Vagina (tissue), 2 donors: ENCODE measurements at places on chromosomes 11 and 22. TPM values are rescaled to one million over a fixed set of nuclear protein-coding genes. Genes with fewer than 3 reads are reported as not detected.

DNA sequence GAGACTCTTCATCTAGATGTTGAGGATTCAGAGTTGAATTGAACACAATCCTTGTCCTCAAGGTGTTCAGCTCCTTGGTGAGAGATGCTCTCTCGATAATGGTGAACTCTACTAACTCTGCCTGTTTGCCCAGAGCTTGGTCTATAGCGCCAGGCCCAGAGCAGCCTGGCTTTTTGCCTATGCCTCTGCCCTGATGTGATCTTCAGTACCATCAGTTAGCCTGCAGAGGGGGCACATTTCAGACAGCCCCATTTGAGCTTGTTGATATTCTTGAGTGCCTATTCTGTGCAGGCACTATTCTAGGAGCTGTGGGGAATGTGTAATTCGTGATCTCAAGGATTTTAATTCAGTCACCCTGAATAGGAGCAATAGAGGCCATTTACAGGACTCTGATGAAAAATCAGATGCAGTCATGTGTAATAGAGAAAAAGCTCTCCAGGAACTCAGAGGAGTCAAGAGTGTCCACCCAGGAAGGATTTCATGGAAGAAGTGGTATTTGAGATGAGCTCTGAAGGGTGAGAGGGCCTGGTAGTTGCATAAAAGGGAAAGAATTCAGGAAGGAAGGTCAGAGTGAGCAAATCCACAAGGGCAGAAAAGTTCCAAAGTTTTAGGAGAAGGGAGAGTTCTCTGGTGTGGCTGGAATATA lies 19.3 kb downstream of the GTPBP1 start:
- H3K27ac ChIP-seq: no peak overlapping the region
- H3K36me3 ChIP-seq: peaks cover 91% of the 10 kb centered on the region
- no peak for DNase-seq
- no peaks in the 10 kb centered on the region for H3K4me1 ChIP-seq
- H3K4me3 ChIP-seq: no peak overlapping the region

DNA sequence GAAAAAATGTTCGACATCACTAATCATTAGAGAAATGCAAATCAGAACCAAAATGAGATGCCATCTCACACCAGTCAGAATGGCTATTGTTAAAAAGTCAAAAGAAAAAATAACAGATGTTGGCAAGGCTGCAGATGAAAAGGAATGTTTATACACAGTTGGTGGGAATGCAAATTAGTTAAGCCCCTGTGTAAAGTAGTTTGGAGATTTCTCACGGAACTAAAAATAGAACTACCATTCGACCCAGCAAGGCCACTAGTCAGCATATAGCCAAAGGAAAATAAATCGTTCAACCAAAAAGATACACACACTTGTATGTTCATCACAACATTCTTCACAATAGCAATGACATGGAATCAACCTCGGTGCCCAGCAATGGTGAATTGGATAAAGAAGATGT lies 503.2 kb downstream of the OPCML start:
- H3K4me3 ChIP-seq: no peak overlapping the region
- DNase-seq: no peak
- no peak overlapping the region for H3K27ac ChIP-seq
- H3K4me1 ChIP-seq: no peaks in the 10 kb centered on the region
- no peaks in the 10 kb centered on the region for H3K27me3 ChIP-seq

GRCh38 chr11:119421941-119422808 lies 797 bp downstream of the THY1 start:
- H3K36me3 ChIP-seq: no peaks in the 10 kb centered on the region
- H3K4me3 ChIP-seq: peak overlapping the region; percentile 55
- no peak for DNase-seq
- peaks cover 47% of the 10 kb centered on the region for H3K4me1 ChIP-seq
- no peaks in the 10 kb centered on the region for H3K27me3 ChIP-seq
- H3K27ac ChIP-seq: peak overlapping the region; percentile 83

DNA sequence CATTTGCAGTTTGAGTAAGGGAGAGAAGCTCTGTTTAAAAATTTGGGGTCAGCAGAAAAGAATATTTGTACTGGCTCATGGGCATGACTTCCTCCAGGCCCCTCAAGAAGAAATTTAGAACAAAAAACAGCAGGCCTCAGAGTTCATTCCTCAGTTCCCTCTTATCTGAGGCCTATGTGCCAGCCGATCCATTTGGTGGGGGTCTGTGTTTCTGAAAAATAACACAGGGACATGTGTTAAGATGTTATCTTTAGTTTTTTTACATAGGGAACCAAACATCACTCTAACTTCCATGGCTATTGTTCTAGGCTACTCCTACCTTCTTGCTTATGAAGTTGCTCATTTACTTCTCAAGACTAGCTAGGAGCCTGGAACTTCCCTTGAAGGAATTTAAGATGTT lies 16.2 kb upstream of the HSD17B12 start:
- H3K27me3 ChIP-seq: no peaks in the 10 kb centered on the region
- H3K27ac ChIP-seq: no peak overlapping the region
- no peaks in the 10 kb centered on the region for H3K4me1 ChIP-seq
- no peak for DNase-seq

DNA sequence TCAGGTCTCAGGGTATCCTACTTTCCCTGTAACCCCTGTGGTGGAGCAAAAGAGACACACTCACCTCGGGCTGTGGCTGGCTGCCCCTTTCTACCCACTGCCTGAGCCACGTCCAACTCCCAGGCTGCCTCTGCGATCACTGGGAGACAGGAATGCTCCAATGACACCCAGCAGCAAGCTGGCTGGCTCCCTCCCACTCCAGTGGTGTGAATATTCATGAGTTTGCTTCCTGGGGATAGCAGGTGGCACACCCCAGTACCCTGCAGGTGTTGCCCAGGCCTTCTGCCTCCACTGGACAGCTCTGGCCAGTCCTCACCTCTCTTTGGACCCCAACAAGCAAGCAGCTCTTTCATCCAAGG lies 9.7 kb downstream of the GAL3ST1 start:
- DNase-seq: no peak
- H3K4me1 ChIP-seq: no peaks in the 10 kb centered on the region
- H3K27ac ChIP-seq: no peak overlapping the region
- no peak overlapping the region for H3K4me3 ChIP-seq

GRCh38 chr22:37844904-37845329 lies 783 bp upstream of the ANKRD54 start:
- H3K4me1 ChIP-seq: peaks cover 33% of the 10 kb centered on the region
- no peak for DNase-seq
- peak overlapping the region; percentile 75 for H3K27ac ChIP-seq
- no peaks in the 10 kb centered on the region for H3K27me3 ChIP-seq

DNA sequence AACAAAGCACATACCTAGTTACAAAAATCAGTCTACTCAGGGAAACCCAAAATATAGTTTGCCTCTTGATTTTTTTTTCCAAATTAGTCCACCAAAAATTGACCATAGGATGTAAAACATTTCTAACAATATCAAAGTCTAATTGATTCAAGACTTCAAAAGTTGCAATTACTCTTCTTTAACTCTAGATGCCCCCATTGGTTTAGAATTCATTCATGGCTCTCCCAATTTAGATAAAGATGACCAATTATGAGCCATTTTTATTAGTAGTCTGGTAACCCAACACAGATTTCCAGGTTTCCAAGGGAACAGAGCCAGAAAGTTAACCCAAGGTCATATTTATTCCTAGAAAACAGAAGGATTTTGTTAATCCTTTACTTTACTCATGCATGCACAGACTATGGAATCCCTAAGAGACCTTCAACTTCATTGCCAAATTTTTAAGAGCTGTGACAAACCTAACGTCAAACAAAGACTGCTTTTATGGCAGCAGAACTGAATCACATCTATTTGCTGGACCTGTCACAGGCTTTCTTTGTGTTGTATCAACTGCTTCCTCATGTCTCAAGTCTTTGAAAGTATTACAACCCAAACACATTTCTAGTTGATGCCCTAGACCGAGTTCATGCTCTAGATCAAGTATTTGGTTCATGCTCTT lies 55.3 kb downstream of the C22orf42 start:
- H3K4me3 ChIP-seq: no peak overlapping the region
- H3K36me3 ChIP-seq: no peaks in the 10 kb centered on the region
- H3K4me1 ChIP-seq: no peaks in the 10 kb centered on the region

- H3K4me1 ChIP-seq: no peaks in the 10 kb centered on the region
- no peak overlapping the region for H3K4me3 ChIP-seq
- H3K27me3 ChIP-seq: no peaks in the 10 kb centered on the region
- no peak overlapping the region for H3K27ac ChIP-seq
- H3K36me3 ChIP-seq: no peaks in the 10 kb centered on the region
- DNase-seq: no peak
Measured at GRCh38 chr11:127816962-127817361, 770.4 kb downstream of the ETS1 start.

DRICH1 gene
- total RNA-seq: not detected

POU2AF1 gene
- not detected for total RNA-seq

ANO1 gene
- total RNA-seq: 40.8 TPM
